Fibroblast of skin of left quadriceps (primary cell): ENCODE measurements at places on chromosomes 3 and 15.

DNA sequence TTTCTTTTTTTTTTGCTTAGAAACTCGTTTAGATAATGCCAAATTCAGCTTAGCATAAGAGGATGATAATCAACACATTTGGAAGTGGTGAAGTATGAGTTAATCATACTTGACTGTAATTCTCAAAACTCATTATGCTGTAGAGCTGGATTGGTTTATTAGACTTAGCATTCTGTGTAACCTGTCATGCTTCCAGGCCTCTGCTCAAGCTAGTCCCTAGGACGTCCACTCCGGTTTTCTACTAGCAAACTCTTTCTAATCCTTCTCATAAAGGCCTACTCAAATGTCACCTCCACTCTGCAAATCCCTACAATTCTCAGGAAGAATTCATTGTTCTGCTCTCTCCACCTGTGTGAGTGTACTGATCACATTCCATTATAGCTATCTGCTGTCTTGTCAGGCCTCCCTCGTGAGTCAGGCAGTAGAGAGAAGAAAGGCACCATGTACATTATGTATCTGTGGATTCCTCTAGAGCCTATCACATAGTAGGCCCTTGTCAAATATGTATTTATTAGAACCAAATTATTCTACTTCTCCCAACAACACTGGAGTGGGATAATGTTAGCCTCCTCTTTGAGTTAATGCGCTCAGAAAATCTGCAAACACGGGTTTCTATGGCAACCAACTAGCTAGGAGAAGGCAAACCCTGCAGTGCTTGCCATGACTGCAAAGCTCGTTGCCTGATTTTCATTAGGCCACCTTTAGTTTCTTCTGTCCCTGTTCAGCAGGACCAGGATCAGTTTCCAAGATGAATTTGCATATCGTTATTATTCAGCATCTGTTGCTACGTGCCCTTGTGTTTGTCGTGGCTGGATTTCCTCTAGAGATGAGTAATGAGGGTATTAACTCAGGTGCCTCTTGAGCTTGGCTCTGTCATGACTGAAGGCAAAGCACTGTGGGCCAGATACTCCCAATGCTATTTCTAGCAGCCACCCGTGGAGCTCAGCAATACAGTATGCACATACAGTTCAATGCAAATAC lies 30.7 kb downstream of the ATP13A5 start:
- no peak for DNase-seq

DNA sequence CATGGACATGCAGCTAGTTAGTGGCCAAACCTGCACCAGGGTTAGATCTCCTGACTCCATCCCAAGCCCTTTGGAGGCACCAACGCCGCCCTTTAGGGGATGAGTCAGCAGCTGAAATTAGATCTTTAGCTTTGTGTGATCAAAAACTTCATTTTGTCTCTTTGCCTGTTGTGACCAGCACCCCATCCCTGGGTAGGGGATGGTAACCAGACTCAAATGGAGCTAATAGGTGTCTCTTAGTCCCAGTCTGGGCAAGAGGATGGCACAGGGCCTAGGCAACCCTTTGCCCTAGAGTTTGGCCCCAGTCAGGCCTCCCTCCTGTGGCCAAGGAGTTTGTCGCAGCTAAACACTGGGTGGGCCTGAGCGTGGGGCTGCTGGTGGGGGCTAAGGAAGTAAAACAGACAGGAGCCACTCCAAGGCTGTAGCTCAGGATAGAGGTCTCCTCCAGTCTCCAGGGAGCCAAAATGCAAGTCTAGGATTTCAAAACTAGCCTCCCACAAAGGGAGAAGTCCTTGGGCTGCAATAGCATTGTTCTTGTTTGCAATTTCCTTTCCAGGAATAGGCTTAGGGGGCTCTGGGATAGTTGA lies 105.1 kb downstream of the CPN2 start:
- DNase-seq, result no peak

DNA sequence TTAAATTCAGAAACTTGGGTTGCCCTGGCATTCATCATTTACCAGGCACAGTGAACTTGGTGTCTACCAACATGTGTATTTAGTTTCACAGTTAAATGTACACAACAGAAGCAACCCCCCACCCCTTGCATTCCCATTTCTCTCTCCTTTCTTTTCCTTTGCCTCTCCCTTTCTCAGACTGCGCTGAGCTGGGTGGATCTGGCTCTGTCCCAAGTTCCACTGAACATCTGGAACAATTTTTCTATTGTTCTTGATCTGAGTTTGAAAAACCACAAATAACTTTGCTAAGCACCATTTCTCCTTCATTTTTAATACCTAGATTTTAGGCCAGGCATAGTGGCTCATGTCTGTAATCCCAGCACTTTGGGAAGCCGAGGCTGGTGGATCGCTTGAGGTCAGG lies 242.2 kb downstream of the ABHD5 start:
- DNase-seq, result peak; percentile 15

DNA sequence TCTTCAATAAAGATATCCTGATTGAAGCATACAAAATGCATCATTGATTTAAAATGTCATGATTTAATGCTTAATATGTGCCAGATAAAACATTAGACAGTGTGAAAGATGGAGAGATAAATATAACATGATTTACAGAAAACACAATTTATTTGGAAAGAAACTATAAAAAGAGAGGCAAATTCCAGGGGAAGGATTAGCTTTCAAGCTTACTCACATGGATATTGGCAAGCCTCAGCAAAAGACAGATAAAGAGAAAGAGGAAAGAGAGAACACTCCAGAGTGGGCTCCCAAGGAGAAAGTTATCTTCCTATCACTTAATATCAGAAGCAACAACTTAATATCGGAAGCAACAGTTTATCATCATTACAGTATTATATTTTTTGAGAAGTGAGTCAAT lies 1036.5 kb downstream of the SQOR start:
- no peak for DNase-seq

DNA sequence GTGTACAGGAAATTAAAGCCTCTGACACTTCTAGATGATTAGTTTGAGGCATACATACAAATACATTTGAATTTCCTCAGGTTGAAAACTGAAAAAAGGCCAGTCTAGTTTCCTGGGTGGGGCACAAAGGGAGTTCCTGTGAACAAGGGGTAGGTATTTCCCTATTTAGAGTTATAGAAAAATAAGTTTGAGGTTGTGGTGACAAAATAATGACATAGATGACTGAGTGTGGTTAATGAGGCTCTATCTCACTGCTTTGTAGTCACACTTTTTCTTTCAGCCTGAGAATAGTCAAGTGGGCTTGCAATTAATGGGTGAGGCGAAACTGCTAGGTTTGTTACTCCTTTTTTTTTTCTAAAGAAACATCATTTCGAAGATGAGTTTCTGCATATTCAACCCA lies 4.3 kb downstream of the SLCO3A1 start:
- no peak for DNase-seq

GRCh38 chr3:15726881-15727280 lies 70.9 kb downstream of the ANKRD28 start:
- DNase-seq, result no peak

DNA sequence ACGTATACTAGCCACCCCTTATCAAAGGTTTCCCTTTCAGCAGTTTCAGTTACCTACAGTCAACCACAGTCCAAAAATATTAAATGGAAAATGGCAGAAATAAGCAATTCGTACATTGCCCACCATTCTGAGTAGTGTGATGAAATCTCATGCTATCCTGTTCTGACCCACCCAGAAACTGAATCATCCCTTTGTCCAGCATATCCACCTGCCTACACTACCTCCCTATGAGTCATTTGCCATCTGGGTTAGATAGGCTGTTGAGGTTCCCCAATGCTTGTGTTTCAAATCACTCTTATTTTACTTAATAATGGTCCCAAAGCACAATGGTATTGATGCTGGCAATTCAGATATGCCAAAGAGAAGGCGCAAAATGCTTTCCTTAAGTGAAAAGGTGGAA lies 15.3 kb upstream of the PHC3 start:
- no peak for DNase-seq

- no peak for DNase-seq
These were observed 3.9 kb downstream of the MST1R start for GRCh38 chr3:49899815-49900214.

GRCh38 chr3:183134844-183135243 lies 27.7 kb downstream of the LAMP3 start:
- no peak for DNase-seq

DNA sequence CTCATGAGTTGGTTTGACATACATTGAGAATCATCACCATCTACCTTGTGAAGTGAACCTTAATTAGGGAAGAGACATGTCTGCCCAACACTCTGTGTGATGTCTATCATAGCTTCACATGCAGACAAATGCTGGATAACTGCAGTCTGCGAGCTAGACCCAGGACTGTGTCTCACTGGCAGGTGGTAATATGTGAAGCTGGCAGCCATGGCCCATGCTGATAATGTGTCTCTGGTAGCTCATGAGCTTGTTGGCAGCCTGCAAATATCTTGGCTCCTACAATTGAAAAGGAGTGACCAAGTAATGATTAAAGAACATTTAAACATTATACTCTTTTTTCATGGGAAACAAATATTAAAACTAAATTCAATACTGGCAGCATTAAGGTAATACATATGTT lies 234.8 kb downstream of the CHST2 start:
- DNase-seq, result no peak
